ENCODE measurements at places on chromosomes 12 and 14.

DNA sequence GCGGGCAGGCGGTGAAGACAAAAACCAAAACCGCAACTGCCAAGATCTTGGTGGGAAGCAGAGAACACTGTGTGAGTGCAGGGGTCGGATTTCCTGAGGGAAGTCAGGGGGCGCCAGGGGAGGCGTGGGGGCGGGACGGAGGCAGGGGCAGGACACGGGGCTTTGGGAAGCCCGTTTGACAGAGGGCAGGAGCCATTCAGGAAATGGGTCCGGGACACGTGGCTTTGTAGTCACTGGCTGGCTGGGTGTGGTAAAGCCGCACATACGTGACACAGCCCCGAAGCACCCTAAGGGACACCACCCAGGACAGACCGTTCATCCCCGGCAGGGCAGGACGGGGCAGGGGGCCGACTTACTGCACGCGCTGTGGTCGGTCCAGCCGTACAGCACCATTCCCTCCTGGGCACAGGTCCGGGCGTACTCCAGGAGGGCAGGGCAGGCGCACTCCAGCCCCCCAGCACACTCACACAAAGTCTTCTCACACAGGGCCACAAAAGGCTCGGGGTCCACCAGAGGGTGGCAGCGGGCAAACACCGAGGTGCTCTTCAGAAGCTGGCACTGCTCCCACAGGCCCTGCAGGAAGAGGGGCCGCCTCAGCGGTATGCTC lies 49.4 kb downstream of the VWF start:
- no peak for DNase-seq

DNA sequence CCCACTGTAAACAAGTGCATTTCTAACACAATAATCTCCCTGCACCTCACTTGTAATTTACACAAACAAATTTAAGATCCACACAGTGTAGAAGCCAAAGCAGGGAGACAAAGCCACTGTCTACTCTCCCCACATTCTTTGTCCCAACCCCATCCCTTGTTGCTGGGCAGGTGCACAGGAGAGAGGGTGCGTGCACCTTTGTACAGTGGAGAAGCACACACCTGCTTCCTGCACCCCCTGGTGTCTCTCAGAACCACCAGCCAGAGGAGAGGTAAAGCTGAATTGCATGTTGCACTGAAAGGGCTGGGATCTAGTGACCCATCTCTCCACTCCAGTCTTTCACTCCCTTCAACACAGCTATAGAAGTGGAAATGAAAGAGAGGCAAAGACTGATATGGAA lies 51.4 kb upstream of the IFNG-AS1 start:
- DNase-seq: no peak

- no peak for DNase-seq
Observed at GRCh38 chr12:54386403-54387113, 2.0 kb upstream of the ZNF385A start.

- no peak for DNase-seq
Observed at GRCh38 chr12:115191342-115191741, 507.4 kb upstream of the TBX3 start.

DNA sequence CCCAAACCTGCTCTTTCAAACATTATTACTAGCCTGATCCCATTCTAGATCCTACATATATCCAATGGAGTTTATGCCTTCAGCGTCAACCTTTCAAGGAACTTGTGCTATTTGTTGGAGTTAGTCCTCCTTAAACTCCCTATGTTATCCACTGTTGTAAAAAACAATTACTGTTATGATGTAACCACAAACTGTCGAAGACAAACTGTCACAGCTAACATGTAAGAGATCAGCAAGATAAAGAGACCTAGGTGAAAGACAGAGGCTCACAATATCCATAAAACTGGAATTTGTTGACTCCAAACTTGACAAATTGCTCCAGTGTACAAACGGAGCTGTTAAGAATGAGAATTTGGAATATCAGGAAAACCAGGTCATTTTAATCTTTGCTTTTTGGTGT lies 70.7 kb downstream of the CDK17 start:
- no peak for DNase-seq
